Effector CD4-positive, alpha-beta T cell (primary cell): ENCODE measurements at places on chromosomes 11 and 22.

- DNase-seq = no peak
Observed at GRCh38 chr22:32619614-32620426, 145.2 kb downstream of the FBXO7 start.

- DNase-seq = no peak
Observed at GRCh38 chr11:71931245-71931602, 2.4 kb downstream of the RNF121 start.

DNA sequence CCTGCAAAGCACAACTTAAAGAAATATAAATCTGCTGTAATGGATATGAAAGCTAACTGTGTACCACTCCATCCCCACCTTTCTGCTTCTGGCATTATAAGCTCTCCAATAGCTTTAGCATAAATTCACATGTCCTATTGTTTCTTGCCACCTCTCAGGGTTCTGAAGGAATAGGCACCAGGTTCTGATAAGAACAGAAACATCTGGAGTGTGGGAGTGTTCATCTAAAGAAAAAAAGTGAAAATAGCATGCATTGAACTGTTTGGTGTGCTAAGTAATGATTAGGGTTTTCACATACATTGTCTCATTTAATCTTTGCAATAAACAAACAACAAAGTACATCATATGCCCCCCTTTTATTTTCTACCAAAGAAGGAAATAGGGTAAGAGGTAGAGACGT lies 72.3 kb downstream of the FAM76B start:
- DNase-seq = no peak

DNA sequence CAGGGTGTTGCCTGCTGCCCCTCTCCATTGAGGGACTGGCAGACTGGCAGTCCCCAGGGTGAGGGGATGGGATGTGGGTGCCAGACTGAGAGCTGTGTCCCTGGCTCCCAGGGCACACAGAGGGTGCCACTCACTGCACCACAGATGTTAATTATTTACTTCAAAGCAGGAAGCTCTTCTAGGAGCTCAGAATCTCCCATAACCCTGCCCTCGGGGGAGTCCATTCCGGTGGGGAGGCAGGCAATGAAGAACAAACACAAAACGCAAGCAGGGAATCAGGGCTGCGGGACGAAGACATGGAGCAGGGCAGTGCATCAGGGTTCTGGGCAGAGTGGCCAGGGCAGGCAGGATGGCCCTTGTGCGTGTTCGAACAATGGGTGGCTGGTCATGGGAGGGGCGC lies 24.4 kb upstream of the FLRT1 start:
- no peak for DNase-seq

GRCh38 chr11:6360183-6360582 lies 30.1 kb upstream of the SMPD1 start:
- no peak for DNase-seq

DNA sequence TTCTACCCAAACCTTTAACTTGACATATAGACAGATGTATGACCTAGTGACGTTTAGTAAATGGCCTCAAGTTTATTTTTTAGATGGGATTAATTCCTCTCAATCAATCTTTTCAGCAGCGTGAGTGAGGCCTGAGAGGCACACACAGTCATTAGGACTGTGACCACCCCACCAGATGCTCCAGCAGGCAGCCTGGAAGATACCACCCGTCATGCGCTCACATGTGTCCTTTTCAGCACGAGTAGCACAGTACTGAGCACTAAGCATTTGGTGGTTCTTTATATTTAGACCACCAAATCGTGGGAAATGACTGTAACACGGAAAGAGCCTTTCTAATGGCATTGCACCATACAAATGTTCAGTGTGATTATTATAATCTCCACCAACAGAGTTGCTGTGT lies 354.6 kb upstream of the DDI1 start:
- DNase-seq = no peak

DNA sequence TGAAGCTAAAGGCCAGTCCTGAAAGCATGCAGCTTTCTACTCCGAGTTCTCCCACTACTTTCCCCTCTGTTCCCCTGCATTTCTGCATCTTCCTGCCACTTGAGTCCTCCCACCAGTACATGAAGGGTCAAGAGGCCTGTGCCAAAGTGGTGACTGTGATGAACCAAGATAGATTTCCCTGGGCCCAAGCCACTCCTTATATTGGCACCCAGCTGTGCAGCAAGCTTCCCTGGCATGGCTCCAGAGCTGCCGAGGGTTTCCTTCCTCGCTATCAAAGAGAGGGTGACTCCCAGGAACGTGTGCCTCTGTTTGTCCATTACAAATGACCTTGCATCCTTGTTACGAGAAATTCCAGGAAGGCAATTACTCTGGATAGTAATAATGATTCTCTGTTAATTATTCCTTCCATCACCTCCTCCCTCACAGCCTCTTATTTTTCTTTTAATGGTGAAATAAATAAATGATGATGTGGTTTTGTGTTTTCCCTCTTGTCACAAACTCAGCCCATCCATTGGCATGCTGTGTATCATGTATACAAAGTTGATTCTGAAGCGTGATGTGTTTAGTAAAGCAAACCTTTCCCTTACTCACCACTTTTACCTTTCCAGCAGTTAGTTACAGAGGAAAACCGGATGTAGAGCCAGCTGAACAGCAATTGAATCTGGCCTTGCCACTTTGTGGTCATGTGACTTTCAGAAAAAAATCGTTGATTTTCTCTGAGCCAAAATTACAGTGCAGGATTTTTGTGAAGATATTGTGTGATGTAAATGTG lies 8.3 kb downstream of the SRSF8 start:
- no peak for DNase-seq

DNA sequence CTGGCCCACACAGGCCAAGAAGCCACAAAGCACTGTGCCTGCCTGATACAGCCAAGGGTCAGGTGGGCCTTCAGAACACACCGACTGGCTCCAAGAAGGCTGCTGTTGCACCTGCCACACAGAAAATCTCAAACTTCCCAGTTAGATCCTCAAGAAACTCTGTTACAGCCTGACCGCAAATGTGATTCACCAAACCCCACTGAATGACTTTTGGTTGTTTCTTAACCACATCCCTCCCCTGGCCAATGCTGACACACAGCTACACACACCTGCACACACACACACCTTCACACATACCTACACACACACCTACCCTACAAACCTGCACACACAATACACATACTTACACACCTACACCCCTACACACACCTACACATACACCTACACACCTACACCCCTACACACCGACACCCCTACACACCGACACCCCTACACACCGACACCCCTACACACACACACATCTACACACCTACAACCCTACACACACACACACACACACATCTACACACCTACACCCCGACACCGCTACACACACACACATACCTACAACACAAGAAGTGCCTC lies 31.5 kb downstream of the CDKN1C start:
- no peak for DNase-seq

DNA sequence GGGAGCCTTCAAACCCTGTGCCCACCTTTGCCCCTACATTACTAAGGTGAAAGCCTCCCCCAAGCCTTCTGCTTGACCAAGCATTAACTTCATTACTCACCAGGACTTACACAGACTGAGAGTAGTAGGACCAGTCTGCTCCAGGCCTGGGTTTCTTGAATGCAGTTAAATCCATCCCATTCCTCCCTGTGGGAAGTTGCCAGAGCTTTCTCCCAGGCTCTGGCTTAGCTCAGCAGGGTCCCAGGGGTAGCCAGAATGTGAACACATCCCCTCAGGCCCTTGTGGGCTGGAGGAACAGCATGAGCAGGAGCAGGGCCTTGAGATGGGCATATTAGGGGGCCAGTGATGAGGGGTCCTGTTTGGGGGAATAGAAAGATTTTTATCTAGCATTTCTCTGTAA lies 59.9 kb downstream of the RRM1 start:
- no peak for DNase-seq

GRCh38 chr11:75014129-75014528 lies 25.4 kb downstream of the NEU3 start:
- no peak for DNase-seq

DNA sequence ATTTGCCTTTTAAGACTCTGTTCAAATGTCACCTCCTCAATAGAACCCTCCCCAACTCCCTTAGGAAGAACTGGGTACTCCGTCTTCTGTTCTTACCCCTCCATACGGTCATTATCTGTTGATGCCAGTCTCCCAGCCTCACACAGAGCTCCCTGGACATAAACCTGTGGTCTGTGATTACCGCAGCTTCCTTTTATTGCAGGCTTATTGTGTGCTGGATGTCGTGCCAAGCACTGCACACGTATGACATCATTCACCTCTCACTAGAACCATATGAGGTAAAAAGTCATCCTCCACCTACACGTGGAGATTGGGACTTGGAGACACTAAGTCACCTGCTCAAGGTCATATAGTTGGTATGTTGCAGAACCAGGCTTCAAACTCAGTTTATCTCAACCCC lies 15.3 kb downstream of the PTPN5 start:
- no peak for DNase-seq

DNA sequence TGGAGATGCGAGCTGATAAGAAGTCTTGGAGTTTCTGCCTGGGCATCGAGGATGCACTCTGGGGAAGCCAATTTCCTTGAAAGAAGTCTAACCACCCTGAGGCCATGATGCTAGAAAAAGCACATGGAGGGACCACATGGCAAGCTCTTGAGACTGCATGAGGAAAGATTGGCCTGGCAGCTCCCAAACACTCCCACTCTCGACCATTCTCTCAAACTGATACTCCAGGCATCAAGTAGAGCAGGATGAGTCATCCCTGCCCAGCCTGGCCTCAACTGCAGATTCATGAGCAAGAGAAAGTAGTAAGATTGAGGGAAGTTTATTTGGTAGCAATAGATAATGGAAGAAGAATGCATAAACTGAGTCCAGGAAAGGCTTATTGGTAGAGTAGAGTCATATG lies 194.3 kb downstream of the KIF18A start:
- no peak for DNase-seq

GRCh38 chr11:2549876-2550605 lies 105.2 kb downstream of the KCNQ1 start:
- DNase-seq = no peak
